H9 (cell line): ENCODE measurements at places on chromosomes 2 and 18. TPM values are rescaled to one million over a fixed set of nuclear protein-coding genes. Genes with fewer than 3 reads are reported as not detected.

The CHN1 gene
- 33.9 and 37.0 TPM in 2 replicates for total RNA-seq

The LTBP1 gene
- 27.3 and 28.5 TPM in 2 replicates for total RNA-seq

The CAPN14 gene
- 0.07 and 0.09 TPM in 2 replicates for total RNA-seq

The RNPEPL1 gene
- 22.5 and 24.7 TPM in 2 replicates for total RNA-seq

The ZSWIM2 gene
- not detected in 2 replicates for total RNA-seq
